ENCODE measurements at places on chromosomes 2 and 18. TPM values are rescaled to one million over a fixed set of nuclear protein-coding genes. Genes with fewer than 3 reads are reported as not detected.

DNA sequence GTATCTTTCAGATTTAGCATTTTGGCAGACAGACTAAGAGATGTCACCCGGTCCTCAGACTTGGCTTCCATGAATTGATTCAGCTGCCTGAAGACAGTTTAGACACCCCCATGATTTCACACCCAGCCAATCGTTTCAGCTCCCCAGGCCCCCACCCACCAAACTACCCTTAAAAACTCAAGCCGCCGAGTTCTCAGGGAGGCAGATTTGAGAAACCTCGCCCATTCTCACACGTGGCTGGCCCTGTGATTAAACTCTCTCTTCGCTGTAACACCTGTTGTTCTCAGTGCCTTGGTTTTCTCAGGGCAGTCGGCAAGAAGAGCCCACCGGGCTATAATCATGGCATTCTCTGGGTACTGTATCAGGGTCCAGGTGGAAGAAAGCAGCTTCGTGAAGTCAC, 35.2 kb downstream of the UXS1 start:
- peaks cover 3% of the 10 kb centered on the region for H3K4me1 ChIP-seq
- H3K27me3 ChIP-seq: no peaks in the 10 kb centered on the region
- no peak overlapping the region for H3K4me3 ChIP-seq
- no peak overlapping the region for H3K27ac ChIP-seq

ITGB6 gene
- total RNA-seq: under 0.01 TPM

DNA sequence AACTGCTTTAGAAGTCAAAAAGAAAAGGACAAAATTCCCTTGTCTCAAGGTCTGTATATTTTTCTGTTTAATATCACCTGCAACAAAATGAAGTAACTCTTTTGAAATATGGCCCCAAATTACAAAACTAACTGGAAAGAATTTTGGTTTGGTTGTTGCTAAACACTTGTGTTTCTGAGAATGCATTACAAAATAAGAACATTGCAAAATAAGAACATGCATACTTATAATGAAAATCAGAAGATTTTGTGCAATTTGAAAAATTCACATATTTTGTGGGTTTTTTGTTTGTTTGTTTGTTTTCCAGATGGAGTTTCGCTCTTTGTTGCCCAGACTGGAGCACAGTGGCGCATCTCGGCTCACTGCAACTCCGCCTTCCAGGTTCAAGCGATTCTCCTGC, 21.8 kb downstream of the NDUFB3 start:
- no peaks in the 10 kb centered on the region for H3K27me3 ChIP-seq
- no peaks in the 10 kb centered on the region for H3K4me1 ChIP-seq
- no peak overlapping the region for H3K27ac ChIP-seq
- no peak for DNase-seq
- peaks cover 10% of the 10 kb centered on the region for H3K36me3 ChIP-seq

GRCh38 chr2:15942711-15943345, 2.5 kb downstream of the MYCN start:
- no peaks in the 10 kb centered on the region for H3K36me3 ChIP-seq
- no peak overlapping the region for H3K27ac ChIP-seq
- no peak overlapping the region for H3K4me3 ChIP-seq
- DNase-seq: peak; percentile 79

GRCh38 chr2:169670215-169670651, 24.0 kb downstream of the CFAP210 start:
- no peaks in the 10 kb centered on the region for H3K36me3 ChIP-seq
- no peak overlapping the region for H3K4me3 ChIP-seq

FAM117B gene
- 3.2 TPM for total RNA-seq
